ENCODE measurements at places on chromosomes 2 and 18.

DNA sequence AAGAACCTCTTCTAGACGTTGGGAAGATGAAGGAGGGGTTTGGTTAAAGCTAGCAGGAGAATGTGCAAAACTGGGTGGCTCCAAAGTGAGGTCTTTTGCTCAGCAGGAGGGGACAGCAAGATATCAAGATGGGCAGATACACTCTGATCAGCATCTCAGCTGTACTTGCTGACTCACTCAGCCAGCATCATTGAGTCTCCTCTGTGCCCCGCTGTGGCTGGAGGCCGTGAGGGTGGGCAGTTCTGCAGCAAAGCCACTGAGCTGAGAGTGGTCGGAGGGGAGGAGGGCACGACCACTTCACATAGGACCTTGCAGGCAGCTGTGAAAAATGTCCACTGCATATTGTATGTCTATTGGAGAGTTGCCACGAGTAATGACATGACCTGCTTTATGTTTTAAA, 152.0 kb downstream of the CAPN13 start:
- no peak for DNase-seq

- DNase-seq: no peak
Measured at GRCh38 chr2:19881221-19881907, 20.4 kb downstream of the TTC32 start.

- DNase-seq: no peak
Measured at GRCh38 chr18:56115071-56116015, 523.0 kb downstream of the TXNL1 start.

DNA sequence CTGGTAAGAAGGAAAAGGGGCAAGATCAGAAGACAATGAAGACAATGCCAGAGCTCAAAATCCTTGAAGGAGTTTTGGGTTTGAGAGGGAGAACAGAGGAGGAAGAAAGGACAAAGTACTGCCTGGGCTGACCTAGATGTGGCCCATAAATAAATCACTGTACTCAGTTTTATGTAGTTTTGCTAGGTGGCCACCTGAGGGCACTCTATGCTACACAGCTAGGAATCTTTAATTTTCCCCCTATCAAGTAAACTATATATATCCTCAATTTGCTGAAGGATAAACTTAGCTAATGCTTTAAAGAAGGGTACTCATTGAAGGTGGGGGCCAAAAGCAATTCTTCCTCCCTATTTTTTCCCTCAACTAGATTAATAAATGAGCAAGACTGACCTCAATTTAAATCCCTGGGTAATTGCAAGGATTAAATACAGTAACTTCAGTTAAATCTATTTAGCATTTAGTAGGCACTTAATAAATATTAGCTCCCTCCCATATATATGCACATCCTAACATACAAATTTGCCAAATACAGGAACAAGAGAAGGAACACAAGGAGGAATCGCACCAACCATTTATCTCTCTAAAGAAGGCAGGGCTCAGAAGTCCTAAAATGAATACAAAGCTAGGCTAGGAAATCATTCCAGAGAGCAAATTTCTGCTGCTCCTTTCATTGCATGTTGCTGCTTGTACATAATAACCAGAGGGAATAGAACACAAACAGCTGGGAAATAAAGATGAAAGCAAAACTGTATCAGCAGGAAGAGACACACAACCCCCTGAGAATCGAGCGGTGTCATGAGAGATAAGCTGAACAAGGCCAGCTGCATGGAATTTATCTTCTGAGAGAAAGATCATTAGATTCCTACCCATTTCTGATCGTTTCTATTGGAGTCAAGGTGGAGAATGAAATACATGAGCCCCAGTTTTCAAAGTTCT, 540.1 kb downstream of the NRXN1 start:
- DNase-seq: no peak

DNA sequence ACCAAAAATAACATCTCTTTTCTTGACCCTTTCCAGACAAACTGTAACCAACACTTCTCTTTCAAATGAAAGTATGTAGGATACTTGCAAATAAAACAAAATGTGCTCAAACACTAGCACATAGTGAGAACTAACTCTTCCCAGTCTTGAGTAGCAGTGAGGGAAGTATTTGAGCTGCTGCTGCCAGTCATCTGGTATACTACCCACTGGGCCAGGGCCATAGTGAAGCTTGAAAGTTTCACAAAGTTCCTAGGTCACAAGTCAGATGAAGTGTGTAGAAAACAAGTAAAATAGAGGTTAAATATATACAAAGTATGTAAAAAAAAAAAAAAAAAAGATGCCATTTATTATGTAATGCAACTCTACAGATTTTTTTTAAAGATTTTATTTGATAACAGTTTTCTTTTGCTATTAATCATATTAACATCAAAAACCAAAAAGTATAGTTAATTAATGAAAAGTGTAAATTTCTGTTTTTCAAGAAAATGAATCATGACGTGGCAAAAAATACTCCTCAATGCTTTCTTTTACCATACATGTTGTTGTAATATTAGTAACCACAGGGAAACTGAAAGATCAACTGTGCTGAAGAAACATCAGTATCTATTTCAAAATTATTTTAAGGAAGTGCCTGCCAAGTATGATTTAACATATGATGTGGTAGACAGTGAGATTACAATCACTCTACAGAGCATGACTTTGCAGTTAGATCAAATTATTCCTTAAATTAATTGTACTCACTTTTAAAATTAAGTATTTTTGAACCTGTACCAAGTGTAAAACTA, 21.6 kb upstream of the TRIB2 start:
- DNase-seq: no peak

- DNase-seq: no peak
Measured at GRCh38 chr2:134458950-134459349, 205.1 kb downstream of the MGAT5 start.

DNA sequence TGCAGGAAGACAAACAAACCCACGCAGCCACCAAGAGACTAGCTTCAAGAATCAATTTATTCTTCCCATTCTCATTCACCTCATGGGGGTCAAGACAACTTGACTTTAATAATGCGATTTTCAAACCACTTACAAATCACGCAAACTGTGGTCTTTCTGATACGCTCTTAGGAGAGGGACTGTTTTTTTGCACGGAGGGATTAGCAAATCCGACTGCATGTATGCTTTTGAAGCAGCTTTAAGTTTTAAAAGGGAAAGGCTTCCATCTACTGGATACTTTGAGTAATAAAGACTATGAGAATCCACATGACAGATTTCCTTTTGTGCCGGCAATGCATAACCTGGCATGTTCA, 322.9 kb upstream of the KCNJ3 start:
- no peak for DNase-seq

DNA sequence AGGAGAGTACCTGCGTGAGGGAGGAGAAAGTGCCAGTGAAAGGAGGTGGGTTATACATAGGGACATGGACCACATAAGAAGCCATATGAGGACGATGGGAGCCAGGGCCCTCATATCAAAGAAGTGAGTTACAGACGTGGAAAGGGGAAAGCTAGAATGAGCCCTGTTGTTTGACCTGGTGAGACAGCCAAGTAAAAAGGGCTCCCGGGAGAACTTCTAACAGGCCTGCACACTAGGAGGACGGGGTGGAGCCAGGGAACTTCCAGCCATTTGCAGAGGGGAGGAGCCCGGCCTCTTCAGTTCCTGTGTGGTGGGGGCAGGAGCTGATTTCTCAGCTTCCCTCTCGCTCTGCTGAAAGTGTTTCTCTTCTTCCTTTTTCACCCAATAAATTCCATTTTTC, 84.1 kb upstream of the SLC66A3 start:
- no peak for DNase-seq

GRCh38 chr18:25244924-25245698, 106.9 kb downstream of the ZNF521 start:
- no peak for DNase-seq

DNA sequence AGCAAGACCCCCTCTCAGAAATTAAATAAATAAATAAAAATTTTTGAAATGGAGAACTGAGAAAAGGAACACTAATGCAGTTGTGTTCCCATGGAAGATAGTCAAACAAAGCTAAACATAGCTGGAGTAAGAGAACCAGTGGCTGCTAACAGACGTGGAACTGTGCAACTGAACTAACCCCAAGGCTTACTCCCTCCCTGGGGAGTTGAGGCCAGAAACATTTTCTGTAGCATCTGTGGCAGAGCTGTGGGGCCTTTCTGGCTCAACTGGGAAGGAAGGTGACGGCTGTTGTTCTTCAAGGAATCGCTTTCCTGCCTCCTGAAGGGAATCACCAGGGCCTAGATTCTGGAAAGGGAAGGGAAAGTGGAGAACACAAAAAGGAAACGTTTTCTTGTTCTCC, 53.9 kb upstream of the B3GNT2 start:
- no peak for DNase-seq

GRCh38 chr2:7057865-7058400, 140.7 kb downstream of the RNF144A start:
- no peak for DNase-seq

GRCh38 chr2:106143495-106144215, 50.4 kb downstream of the UXS1 start:
- no peak for DNase-seq

GRCh38 chr2:88560619-88561307, 66.5 kb downstream of the EIF2AK3 start:
- DNase-seq: no peak

GRCh38 chr18:45325778-45326177, 289.5 kb upstream of the SLC14A2 start:
- DNase-seq: no peak

DNA sequence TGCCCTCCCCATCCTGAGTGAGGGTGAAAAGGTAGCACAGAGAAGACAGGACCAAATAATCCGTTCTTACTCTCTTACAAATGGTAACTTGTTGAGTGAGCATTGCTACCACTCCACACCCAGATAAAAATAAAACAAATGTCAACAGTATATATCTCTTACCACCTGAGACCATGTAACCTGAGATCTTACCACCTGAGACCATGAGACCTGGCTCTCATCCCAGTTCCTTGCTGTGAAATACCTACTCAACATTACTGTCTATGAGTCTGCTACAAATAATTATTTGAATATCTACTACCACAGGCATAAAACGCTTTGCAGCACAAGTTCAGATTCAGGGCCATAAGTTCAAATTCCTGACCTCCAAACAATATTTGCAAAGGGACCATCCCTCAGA, 234.7 kb downstream of the C1D start:
- DNase-seq: no peak

DNA sequence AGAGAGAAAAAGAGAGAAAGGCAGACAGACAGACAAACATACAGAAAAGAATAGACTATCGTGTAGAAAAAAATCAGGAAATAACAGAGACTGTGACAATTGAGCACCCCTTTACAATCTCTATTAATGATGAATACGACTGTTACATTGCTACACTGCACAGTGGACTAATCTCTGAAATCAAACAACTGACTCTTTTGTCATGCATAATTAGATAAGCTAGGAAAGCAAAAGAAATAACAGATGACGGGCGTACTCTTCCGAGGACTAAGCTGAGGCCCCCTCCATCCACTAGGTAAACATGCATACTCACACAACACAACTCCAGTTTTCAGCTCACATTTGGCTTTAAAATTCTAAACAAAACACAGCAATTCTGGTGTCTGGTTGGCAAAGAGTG, 267.0 kb downstream of the NOL4 start:
- DNase-seq: no peak

DNA sequence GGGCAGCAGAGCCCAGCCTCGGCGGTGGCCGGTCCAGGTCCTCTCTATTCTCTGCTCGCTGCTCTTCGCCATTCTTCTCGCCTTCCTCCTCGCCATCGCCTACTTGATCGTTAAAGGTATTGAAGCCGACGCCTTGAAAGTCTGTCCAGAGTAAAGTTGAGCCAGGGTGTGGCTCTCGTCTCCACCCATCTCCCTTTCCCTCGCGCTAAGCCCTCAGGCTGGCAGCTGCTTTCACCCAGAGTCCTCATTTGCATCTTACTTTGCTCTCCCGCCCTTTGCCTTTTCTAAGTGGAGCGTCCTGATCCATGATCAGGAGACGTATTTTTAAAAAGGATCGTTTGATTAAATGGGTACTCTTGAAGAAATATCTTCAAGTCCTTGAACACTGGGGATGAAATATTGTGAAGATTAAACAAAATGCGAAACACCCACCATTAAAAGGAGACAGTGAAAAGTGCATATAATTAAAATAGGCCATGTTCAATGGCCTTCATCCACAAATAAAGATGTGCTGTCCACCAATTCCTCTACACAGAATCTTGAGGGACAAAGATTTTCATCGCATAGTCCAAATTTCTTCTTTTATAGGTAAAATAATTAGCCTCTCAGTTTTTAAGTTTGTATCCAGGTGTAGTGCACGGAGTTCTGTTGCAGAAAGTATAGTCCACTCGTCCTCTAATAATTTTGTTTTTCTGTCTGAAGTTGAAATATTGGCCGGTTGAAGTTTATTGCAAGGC, 657 bp downstream of the ARL6IP6 start:
- no peak for DNase-seq

- DNase-seq: no peak
Measured at GRCh38 chr2:43415592-43415991, 180.2 kb downstream of the THADA start.

- no peak for DNase-seq
Measured at GRCh38 chr2:91442246-91442905, 2750.9 kb downstream of the RPIA start.

DNA sequence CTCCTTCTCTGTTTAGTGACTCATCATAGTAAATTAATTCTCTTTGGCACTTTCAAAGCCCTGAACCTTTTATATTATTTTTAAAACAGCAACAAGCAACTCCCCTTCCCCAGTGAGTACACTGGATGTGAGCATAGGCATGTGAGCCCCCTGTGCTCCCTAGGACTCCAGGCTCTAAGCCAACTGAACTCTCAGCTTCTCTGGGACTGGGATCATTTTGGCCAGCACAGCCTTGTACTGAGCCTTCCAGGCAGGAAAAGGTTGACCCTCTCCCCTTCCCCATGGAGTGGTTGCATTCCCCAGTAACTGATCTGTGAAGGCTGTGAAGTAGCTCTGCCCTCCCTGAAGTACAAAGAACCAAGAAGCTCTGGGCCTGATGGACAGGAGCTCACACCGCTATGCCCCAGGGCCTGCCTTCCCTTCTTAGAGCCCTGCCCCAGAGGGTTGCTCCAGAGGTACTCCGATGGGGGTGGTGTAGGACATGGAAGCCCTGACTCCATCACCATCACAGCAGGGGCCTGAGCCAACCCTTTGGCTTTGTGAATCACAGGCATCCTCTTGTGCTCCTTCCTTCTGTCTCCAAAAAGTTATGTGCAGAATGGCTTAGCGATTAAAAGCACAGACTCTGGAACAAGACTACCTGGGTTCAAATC, 57.8 kb downstream of the ADD2 start:
- DNase-seq: no peak

GRCh38 chr2:159064446-159065301, 96.2 kb downstream of the TANC1 start:
- no peak for DNase-seq

DNA sequence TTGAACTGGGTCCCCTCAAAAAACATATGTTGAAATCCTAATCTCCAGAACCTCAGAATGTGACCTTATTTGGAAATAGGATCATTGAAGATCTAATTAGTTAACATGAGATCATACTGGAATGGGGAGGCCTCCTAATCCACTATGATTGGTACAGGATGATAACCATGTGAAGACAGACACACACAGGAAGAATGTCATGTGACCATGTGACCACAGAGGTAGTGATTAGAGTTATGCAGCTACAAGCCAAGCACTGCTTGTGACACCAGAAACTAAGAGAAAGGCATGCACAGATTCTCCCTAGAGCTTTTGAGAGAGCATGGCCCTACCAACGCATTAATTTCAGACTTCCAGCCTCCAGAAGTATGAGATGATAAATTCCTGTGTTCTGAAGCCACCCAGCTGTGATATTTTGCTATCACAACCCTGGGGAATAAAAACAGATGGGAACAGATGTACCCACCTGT, 47.0 kb upstream of the TGIF1 start:
- no peak for DNase-seq

Data from stimulated activated CD8-positive, alpha-beta memory T cell treated with anti-CD3 and anti-CD28 coated beads, Interleukin-4, amount 100 ng/mL, for 1 hour (primary cell).